ENCODE measurements at places on chromosomes 1 and 21.

- DNase-seq = peak; percentile 45
Observed at GRCh38 chr1:217528271-217528670, 102.6 kb downstream of the GPATCH2 start.

- no peak for DNase-seq
Observed at GRCh38 chr1:234768171-234768568, 158.2 kb upstream of the IRF2BP2 start.

- DNase-seq = no peak
Observed at GRCh38 chr1:162868972-162869371, 8.0 kb upstream of the CCDC190 start.

DNA sequence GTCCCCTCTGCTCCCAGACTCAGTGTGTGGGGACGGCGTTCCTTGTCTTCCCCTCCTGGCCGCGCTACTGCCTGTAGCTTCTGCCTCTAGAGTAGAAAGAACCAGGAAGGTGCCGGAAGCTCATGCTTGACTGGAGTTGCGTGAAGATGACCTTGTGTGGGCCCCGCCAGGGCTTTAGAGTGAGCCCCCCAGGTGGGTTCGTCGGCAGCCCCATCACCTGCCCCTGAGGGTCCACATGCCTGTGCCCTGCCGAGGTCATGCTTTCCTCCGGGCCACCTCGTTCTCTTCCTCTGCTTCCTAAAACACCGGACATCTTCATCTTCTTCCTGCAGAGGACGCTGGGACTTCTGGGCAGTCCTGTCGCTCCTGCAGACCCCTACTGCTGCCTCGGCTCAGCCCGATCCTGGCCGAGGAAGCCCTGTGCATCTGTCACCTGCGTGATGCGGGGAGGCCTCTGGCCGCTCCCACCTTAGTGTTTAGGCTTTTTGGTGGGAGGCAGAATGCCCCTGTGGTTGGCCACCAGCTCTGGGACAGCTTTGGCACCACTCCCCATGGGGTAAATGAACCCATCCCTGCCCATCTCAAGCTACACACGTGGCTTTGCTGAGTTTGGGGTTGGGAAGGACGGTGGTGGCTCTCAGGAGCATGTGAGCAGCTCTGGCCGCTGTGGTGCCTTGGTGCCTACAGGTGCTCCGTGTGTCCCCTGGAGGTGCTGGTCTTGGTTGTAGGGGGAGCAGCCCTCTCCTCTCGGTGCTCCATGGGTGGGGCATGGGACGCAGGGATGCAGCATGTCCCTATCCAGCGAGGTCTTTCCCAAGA lies 12.3 kb downstream of the OBSCN start:
- no peak for DNase-seq

DNA sequence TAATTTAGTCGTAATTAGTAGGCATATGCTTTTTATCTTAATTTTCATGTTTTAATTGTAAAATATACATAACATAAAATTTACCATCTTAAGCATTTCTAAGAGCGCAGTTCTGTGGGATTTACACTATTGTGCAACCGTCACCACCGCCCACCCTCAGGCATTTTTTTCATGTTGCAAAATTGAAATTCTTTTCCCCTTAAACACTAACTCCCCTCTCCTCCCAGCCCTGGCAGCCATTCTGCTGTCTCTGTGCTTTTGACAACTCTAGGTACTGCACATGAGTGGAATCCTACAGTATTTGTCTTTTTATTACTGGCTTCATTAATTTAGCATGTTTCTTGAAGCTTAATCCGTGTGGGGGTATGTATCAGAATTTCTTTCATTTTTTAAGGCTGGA lies 7.8 kb downstream of the PIK3CD start:
- DNase-seq = peak; percentile 84

- DNase-seq = no peak
Observed at GRCh38 chr21:41374867-41375533, 13.2 kb downstream of the MX2 start.

GRCh38 chr1:227253065-227253464 lies 65.2 kb downstream of the CDC42BPA start:
- DNase-seq = no peak

DNA sequence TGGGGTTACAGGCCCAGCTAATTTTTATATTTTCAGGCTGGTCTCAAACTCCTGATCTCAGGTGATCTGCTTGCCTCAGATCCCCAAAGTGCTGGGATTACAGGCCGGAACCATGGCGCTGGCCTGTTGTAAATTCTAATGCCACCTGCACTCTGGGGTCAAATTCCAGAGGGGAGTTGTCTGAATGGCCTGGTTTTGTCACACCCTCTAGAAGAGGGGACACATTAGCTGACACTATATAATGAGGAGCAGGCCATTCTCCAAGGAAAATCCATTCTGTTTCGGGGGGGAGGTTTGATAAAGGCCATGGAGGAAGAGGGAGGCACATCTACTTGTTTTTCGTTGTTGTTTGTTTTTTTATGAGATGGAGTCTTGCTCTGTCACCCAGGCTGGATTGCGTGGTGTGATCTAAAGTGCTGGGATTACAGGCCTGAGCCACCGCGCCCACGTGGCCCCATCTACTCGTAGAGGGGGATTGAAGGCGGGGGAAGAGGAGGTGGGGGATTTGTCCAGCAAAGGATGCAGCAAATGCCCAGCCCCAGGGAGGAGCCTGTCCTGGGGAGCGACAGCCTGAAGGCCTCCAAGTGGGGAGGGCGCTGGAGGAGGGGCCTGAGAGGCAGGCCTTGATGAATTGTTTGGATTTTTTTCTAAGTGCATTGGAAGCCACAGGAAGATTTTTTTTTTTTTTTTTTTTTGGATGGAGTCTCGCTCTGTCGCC lies 78.4 kb upstream of the SLC45A1 start:
- DNase-seq = peak; percentile 12

DNA sequence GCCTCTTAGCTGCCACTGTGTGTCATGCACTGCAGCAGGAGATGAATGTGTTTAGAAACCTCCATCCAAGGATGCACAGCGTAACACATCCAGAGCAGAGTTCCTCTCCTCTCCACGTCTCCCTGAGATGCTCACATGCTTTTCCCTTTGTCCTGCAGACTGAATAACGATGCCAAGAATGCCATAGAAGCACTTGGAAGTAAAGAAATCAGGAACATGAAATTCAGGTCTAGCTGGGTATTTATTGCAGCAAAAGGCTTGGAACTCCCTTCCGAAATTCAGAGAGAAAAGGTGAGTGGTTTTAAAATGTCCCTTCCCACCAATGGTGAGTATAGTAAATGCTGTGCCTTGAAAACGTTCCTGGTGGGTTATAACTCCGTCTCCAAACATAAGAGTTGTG lies 13.4 kb upstream of the MX2 start:
- DNase-seq = no peak

DNA sequence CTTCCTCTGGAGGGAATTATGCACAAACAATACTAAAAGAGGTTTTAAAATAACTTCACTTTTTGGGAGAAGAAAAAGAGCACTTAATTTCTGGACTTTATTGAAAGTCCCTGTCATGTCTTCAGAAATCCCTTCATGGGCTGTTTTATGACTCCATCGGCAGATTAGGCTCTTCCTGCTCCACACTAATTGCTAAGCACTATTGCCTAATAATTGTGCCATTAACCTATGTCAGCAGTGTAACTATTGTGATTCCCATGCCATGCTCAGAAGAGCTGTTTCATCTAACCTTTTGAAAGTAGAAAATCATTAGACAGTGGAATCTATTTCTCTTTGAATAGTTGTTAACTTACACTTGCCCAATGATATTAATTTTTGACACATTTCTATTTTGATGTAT lies 489.3 kb upstream of the RUNX1 start:
- no peak for DNase-seq

- DNase-seq = no peak
Observed at GRCh38 chr1:37468037-37468436, 6.3 kb upstream of the ZC3H12A start.

DNA sequence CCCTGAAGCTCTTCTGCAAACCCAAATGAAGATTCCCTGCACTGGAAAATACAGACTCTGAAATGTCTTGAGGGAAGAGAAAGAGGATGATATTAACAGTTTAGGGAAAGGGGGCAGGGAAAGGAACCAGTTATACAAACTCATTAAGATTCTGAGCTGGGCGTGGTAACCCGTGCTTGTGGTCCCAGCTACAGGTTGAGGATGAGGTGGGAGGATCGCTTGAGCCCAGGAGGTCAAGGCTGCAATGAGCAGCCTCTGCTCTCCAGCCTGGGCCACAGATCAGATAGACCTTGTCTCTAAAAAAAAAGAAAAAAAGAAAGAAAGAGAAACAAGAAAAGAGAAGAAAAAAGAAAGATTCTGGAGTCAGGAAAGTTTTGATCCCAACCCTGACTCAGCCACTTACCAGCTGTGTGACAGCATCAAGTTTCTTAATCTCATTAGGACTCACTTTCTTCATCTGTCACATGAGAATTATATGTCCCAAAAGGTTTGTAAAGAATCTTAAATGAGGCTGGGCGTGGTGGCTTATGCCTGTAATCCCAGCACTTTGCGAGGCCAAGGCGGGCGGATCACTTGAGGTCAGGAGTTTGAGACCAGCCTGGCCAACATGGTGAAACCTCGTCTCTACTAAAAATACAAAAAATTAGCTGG lies 53.9 kb downstream of the OPTC start:
- DNase-seq = no peak

DNA sequence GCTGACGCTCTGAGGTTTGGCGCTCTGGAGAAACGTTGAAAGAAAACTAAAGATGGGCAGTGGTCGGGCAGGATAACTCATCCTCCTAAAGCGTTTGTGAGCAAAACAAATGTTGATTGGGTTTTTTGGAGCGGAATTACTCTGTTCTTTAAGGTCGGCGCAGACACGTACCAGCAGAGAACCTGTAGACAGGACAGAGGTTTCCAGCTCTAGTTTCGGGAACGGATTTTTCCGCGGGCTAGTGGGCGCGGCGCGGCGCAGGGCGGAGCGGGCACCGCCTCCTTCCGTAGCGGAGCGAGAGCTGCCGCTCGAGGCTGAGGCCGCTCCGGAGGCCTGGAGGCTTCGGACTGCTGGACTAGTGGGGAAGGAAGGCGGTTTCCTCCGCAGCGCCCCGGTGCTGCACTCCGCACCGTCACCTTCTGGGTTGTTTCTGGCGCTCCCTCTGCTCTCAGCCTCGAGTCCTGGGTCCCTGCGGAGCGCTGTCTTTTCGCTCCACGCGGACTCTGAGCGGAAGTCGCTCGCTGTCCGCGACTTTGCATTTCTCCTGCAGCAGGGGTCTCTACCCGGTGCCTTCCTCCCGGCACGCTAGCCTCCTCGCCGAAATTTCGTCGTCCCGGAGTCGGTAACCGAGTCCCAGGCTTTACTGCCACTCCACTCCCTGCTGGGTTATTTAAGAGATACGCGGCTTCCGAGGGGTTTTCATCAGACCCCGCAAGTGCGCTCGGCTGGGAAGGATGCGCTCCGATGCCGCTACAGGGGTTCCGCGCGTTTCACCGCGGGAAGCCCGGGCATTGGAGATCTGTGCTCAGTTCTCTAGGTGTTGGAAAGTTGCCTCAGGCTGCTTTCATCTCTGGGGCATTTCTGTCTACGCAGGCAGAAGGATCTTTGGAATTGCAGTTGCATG lies 7.0 kb downstream of the FOXD2 start:
- no peak for DNase-seq

DNA sequence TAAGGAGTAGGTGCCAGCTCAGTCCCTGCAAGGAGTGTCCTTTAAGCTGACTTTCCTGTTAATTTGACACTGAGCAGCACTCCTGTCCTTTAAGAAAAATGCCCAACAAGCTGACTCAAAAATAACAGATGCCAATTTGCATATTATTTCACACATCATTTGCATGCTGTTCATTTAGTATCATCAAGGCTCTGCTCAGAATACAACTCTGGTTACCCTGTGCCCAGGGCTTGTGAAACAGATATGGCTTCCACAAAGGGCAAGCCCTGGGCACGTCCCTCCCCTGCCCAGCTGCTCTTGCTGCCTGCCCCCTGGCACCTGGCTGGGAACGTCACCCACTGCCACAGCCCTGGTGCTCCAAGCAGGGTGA lies 10.3 kb downstream of the KCNN3 start:
- DNase-seq = no peak

GRCh38 chr1:206700445-206701036 lies 15.8 kb downstream of the MAPKAPK2 start:
- no peak for DNase-seq

GRCh38 chr1:223726380-223727001 lies 14.2 kb downstream of the CAPN2 start:
- peak; percentile 98 for DNase-seq

GRCh38 chr1:214292322-214292721 lies 11.4 kb downstream of the SMYD2 start:
- no peak for DNase-seq

GRCh38 chr1:37752583-37753471 lies 12.1 kb downstream of the EPHA10 start:
- DNase-seq = no peak

GRCh38 chr1:167221738-167222610 lies 1.3 kb downstream of the POU2F1 start:
- peak; percentile 72 for DNase-seq

DNA sequence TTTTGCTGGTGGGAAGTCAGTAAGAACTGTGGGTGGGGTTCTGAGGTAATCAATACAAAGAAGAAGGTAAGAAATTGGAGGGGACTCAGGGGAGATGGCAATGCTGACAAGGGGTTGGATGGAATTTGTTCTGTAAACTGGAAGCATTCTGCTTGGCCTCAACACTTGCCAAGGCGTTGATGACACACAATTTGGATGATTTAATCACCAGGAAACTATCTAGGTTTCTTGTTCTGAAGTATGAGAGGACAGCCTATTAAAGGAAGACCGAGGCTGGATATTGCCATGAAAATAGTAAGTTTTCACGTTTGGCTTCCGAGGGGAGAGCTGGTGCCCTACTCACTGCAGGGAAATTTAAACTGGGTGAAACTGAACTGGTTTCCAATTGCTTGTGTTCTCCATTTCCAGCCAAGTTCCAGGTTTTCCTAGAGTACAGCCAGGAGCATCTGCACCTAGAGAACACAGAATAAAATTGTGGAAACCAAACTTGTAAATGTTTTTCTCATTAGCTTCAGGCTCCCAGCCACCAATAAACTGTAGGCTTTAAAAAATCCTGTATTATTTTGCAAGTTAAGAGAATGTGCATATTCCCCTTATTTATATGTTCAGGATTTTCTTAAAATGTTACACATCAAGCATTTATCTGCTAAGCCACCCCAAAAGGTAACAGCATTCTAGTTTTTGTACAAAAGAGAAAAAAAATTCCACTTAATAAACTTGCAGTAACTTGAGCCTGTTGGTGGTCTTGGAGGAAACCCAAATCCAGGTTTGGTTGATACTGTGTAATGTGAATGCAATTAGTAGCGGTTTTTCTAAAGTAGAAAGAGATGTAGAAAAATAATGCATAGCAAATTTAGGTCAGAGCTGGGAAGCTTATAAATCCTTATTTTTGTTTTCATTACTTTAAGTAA lies 53.8 kb downstream of the ROR1 start:
- DNase-seq = peak; percentile 82

DNA sequence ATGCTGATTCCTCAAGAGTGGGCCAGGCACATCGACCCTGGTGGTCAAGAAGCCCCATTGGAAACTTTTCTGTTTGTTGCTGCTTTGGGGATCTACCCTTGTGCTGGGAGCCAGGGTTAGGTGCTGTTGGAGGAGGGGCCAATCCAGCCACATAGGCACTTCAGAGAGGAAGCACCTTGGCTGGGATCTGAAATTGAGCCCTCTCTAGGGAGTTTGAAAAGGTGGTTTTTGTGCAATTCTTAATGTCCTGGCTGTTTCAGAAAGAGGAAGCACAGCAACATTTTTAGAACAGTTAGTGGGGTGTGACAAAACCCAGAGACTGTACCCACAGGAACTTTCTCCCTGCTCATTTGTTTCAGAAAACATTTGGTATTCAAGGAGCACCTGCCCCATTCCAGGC lies 17.2 kb upstream of the BEND5 start:
- no peak for DNase-seq

All from fibroblast of skin of right biceps (primary cell).